IMR-90 (cell line): ENCODE measurements at places on chromosomes 7 and 10. TPM values are rescaled to one million over a fixed set of nuclear protein-coding genes. Genes with fewer than 3 reads are reported as not detected.

AZGP1 gene
- not detected in 2 replicates for total RNA-seq

EBLN1 gene
- not detected in 2 replicates for total RNA-seq

RBM20 gene
- total RNA-seq = under 0.01 TPM in 2 replicates

MYL7 gene
- total RNA-seq = not detected in 2 replicates

CCDC126 gene
- total RNA-seq = 5.6 and 10.6 TPM in 2 replicates
